ENCODE measurements at places on chromosomes 5 and 9.
A peak's percentile ranks its signal among the peaks of the same experiment; 100 is the strongest.

DNA sequence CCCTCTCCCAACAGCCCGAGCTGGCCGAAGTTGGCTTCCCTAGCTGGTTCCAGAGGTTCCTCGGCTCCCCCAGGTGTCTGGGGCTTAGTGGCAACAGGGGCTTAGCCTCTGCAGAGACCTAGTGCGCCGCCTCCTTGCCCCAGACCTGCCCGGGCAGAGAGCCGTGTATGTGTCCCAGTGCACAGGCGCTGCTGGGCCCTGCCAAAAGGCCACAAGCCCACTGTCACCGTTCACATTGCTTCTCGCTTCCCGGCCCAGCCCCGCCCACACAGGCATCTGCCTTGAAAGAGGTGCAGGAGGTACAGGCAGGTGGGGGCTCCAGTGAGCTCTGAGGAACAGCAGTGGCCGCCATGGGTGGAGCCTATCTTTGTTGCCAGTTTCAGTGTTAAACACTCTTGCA, 2.5 kb upstream of the CACFD1 start:
- no peak for DNase-seq

GRCh38 chr5:82784521-82784920, 292.7 kb downstream of the TMEM167A start:
- no peak for DNase-seq

DNA sequence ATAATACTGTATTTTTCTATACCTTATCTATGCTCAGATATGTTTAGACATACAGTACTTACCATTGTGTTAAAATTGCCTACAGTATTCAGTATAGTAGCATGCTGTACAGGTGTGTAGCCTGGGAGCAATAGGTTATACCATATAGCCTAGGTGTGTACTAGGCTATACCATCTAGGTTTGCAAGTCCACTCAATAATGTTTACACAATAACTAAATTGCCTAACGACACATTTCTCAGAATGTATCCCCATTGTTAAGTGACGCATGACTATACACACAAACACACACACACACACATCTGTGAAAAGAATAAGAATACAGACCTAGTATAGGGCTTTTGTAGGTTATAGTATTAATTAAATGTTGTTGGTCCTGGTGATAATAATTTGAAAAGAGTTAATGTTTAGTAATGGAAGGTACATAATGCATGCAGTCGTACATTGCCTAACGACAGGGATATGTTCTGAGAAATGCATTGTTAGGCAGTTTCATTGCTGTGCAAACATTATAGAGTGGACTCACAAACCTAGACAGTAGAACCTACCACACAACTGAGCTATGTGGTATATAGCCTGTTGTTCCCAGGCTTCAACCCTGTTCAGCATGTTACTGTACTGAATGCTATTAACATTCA, 13.6 kb downstream of the TDRD7 start:
- no peak for DNase-seq

DNA sequence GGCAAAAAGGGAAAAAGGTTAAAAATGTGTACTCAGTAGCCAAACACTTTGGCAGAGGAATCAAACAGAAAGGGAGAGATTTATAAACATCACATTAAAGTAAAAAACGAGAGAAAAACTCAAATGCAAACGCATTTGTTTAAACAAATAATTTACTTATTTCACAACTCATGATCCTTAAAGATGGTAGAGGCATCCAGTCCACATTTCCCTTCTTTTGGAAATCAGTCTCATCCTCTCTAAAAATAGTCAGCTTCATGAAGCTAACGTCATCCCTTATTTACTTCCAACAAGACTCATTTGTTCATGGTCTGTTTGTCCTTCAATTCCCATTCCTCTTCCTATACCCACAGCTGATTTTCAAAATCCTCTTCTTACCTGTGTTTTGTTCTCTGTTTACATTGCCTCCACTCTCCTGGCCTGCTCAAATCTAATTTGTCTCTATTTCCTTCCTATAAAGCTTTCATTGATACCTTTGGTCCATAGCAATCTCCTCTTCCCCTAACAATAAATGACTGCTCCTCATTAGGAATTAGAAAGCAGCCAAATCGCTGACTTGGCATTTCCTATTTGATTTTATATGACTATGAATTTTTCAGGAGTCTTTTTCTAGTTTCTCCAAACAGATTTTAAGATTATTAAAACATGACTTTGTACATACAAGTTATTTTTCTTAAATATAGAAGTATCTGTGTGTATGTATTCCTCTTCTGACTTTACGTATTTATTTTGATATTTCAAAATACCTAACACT, 805.3 kb downstream of the TLE1 start:
- no peak for DNase-seq

GRCh38 chr5:179406031-179406961, 61.0 kb upstream of the ADAMTS2 start:
- peak; percentile 19 for DNase-seq

- DNase-seq: peak; percentile 88
Measured at GRCh38 chr9:121499427-121500164, at the start of gene GGTA1. Gene GGTA1 (minus strand): TSS chr9:121499844. CDS start chr9:121467922, 31,922 bp downstream.
